ENCODE measurements at places on chromosomes 2 and 18.

- DNase-seq, result no peak
Measured at GRCh38 chr2:3587021-3587420, 7.9 kb upstream of the COLEC11 start.

DNA sequence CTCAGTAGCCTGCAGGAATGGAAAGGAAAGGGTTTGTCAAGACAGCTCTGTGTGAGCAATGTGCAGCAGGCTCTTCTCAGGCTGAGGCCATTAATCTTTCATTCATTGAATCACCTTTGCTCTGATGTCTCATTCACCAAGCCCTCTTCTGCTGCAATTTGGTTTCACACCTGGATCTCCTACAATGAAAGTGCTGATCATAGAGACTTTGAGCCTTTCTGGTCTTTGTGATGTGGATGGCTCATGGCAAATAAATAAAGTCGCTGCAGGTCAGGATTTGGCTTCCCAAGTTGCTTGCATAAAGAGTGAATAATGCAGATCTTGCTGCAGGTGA, 95.8 kb upstream of the SPRED2 start:
- no peak for DNase-seq

DNA sequence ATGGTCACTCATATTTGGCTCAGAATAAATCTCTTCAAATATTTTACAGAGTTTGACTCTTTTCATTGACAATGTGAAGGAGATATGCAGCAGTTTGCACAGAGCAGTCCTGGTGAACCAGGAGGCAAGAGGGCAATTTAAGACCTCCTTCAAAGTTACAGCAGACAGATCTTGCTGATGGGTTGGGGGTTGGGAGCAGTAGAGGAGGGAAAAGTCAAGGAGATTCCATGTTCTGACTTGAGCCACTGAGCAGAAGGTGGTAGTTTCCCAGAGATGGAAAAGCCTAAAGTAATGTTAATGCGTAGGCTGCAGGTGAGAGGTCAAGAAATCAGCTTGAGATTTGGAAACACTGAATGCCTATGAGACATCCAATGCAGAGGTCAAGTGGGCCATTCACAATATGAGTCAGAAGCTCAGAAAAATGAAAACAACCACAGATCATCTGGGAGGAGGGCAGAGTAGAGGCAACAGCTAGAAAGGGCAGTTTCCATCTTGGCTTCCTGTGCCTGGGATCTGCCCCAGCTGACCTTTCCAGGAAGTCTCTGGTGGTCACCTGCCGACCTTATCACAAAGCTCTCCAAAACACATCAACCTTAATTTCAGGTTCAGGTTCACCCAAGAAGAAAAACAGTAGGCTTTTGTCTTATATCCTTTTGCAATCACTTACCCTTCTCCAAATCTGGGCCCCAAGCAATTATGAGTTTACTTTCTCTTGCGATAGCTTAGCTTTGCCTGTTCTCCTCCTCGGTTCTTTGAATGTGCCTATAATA, 197.5 kb upstream of the ARL4C start:
- DNase-seq, result no peak

- no peak for DNase-seq
Measured at GRCh38 chr18:57957210-57957609, 86.8 kb upstream of the NEDD4L start.

- no peak for DNase-seq
Measured at GRCh38 chr2:64018701-64019082, 536 bp downstream of the VPS54 start.

- DNase-seq, result no peak
Measured at GRCh38 chr2:232870018-232870765, at the start of gene SNORC. SNORC (plus strand) TSS chr2:232870264; CDS start chr2:232870342, 78 bp downstream.

GRCh38 chr2:233839447-233839820, 14.9 kb downstream of the HJURP start:
- no peak for DNase-seq

DNA sequence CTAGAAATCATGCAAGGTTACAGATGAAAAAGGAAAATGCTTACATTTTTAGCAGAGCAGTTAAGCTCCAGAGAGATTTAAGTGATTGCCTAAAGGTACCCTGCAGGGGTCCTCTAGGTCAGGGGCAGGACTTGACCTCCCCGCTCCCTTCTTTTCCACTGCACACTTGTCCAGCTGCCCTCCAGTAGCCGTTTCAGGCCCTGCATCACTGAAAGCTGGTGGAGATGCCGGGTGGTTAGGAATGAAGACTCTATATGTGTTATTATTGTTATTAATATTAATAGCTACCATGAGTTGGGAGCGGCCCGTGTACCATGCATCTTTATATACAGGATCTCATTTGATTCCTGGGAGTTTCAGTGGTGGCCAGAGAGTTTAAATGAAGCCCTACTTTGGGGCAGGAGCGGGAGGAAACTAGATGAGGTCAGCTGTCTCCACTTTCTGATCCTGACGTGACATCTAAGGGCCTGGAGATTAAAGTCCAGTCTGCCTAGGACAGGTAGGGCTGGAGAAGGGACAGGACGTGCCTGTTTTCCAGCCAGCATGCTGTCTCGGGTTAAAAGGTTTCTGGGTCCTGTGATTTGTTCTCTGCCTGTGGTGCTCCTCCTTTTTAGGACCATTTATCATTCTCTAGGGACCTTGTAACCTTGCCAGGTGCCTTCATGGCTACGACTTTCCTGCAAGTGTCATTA, 2.1 kb downstream of the TMEM37 start:
- DNase-seq, result no peak

DNA sequence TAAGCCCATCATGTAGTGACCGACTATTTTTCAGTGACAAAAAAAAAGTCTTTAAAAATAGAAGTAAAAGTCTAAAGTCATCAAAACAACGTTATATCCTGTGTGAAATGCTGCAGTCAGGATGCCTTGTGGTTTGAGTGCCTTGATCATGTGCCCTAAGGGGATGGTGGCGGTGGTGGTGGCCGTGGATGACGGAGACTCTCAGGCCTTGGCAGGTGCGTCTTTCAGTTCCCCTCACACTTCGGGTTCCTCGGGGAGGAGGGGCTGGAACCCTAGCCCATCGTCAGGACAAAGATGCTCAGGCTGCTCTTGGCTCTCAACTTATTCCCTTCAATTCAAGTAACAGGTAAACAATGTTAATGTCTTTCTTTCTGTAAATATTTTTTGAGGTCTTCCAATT, at the start of gene CD28:
Gene CD28 (plus strand): TSS at position 237 of the 400 bp plus-strand sequence. CDS start 58 bp downstream, at position 295.
- no peak for DNase-seq

DNA sequence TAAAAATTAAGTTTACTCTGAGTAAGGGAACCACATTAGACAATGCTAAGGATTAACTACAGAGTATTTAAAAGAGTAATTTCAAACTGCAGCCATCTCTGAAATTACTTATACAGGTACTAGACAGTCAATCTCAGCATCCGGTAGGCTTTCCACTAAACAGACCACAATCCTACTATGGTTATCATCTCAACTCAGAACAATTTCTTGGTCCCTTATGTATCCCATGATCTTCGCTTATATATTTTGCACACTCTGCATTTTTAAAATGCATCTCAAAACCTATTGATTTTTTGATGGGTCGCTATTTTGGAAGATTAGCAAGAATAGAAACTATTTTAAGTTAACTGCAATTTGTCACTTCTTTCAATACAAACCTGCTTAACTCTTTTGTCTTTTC, 1.4 kb downstream of the PPP4R1 start:
- no peak for DNase-seq

GRCh38 chr18:9925369-9925768, 11.6 kb downstream of the VAPA start:
- no peak for DNase-seq

DNA sequence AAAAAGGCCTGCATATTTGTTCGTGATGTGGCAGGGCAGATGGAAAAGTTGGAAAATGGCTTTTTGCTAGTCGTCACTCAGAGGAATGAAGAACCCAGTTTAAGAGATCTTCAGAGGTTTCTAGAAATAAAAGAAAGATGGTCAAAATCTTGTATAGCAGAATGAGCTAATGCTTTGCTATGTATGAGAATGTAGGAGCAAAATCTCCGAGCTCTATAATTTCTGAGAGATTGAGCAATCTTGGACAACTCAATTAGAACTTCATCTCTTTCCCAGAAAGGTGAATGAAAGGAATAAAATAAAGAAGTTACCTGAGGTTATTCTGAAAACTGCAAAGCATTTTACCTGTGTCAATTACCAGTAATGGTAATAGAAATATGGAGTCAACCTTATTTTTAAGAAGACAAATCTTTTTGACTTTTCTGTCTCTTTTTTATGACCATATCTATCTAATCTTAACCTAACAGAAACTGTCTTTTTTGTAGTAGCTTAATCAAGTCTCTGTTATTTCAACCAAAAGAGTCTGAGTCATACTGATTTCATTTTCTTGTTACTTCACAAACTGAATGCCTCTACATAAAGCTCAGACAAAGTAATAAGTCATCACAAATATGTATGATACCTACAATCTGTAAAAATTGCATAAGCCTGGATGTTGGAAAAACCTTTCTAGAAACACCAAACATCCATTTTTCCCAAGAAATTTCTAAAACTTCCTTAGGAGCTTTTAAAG, 32.5 kb downstream of the CCDC68 start:
- no peak for DNase-seq

DNA sequence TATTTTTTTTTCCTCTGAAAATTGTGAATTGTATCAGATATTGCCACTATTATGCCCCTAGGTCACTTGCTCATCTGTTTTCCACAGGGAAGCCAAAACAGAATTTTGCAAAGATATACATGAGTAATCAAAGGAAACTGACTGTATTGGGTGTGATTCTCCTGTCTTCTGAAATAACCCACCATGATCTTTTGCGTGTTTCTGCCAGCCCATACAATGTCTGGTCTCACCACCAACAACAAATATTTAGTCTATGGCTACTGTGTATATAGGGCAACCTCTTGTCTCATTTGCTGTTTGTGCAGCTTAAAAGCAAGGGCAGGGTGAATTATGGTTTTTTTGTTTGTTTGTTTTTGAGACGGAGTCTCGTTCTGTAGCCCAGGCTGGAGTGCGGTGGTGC, 26.5 kb downstream of the EPAS1 start:
- no peak for DNase-seq

DNA sequence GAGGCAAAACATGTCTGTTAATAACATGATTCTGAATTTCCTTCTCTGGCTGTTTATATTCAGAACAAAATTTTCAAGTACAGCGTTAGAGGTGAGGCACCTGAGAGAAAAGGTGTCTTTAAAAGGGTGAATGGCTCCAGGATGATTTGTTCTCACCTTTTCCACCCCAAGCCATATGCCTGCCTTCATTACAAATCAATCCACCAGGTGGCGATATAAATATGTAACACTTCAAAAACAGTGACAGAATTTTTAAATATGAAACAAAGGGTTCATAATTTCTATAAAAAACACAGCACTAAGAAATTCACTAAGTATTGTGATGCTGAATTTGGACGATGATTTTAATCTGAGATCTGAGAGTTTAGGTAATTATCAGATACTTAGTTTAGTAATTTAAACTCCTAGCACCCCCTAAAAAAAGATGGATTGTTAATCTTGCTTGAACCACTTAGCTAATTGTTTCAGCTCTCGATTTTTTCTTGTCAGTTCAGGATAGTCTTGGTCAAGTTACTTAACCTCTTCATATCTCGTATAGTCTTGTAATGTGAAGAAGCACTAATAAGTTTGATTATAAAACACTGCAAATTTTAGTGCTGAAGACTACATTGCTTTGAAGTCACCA, 528.8 kb downstream of the CPS1 start:
- DNase-seq, result no peak

DNA sequence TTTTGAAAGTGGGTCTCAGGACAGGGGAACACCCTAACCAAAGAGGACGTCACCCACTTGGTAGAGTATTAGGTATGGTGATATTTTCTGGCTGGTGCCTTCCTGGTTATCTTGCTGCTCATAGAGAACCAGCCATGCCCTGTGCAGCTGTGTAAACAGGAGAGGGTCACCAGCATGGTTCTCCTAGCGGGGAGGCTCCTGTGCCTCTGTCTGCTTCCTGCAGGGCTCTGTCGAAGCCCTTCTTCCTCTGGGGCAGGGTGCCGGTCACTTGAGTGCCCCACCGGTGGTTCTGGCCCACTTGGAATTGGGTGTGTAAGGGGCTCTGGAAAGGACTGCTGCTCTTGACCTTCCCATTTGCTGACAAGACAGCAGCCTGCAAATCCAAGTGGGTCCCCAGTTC, 131.6 kb upstream of the MSH6 start:
- DNase-seq, result no peak

DNA sequence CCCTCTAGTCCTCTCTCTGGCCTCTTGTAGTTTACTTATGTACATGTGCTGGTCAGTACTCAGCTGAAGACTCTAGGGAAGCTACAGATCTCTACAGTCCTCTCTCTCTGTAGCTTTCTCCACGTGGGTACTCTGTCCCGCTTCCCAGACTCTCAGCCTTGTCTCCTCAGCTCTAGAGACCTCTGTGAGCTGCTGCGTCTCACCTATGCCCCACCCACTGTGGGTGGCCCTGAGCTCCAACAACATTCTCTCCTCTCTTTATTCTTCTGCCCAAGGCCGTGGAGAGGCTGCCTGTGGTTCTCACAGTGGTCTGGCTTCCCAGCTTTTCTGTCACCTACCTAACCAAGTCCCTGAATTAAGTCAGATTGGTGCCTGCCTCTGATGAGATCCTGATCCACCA, 33.4 kb downstream of the MFSD6 start:
- no peak for DNase-seq

DNA sequence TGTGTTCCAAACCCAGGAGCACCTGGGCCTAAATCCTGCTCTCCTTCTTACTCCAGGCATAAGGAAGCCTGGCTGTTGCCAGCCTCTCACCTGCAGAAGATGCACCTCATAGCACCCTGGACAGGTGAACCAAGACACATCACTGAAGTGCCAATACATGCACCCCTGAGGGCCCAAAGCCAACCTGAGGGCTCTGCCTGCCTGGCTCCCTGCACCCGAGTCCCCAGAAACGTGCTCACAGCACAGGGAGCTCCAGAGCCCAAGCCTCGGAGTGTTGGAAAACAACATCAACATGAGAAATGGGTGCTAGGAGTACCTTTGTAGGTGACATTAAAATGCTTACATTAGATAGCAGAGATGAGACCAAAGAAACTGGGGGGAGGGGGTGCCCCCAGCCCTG, 96.3 kb upstream of the RAB6C start:
- no peak for DNase-seq

GRCh38 chr18:26579941-26580618, 31.7 kb upstream of the KCTD1 start:
- no peak for DNase-seq

- DNase-seq, result no peak
Measured at GRCh38 chr18:11159844-11160243, 10.5 kb upstream of the PIEZO2 start.

GRCh38 chr18:45837283-45838070, 12.0 kb downstream of the SIGLEC15 start:
- DNase-seq, result no peak

- DNase-seq, result no peak
Measured at GRCh38 chr2:21607572-21607971, 483.8 kb downstream of the TDRD15 start.
